Parietal lobe (tissue), 2 donors: ENCODE measurements at places on chromosomes 2 and 18. TPM values are rescaled to one million over a fixed set of nuclear protein-coding genes. Genes with fewer than 3 reads are reported as not detected.

The MC2R gene
- not detected for total RNA-seq

The CRACDL gene
- 0.94 TPM for total RNA-seq

The DNAH7 gene
- total RNA-seq, result 19.4 TPM

The CHRND gene
- not detected for total RNA-seq

The MGAT4A gene
- total RNA-seq, result 36.0 TPM
